AG04450 (cell line): ENCODE measurements at places on chromosomes 2 and 18. TPM values are rescaled to one million over a fixed set of nuclear protein-coding genes. Genes with fewer than 3 reads are reported as not detected.

DNA sequence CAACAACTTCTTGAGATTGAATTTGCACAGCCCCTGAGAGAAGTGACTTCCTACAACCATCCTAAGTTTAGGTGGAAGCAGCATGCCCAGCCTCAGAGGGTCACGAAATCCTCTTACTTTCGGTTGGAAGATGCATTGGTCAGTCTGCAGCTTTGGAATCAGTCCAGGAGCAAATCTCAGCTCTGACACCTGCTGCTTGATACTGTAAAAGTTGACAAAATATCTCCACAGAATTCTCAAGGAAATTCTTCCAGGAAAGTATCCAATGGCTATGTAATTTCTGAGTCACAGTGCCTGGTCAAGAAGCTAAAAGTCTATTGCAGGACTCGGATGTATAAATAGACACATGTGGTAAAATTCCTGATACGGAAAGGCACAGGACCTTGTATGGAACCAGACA is 414.5 kb upstream of the GYPC start:
- no peak for DNase-seq

- DNase-seq: no peak
Measured at GRCh38 chr2:44940732-44941464, 604 bp upstream of the SIX3 start.

UGGT1 gene
- polyA plus RNA-seq: 49.7 and 61.4 TPM in 2 replicates

EVX2 gene
- polyA plus RNA-seq: not detected in 2 replicates

GRCh38 chr2:222846003-222846402 is 14.8 kb upstream of the ACSL3 start:
- DNase-seq: no peak

- DNase-seq: no peak
Measured at GRCh38 chr18:58103339-58103985, 59.4 kb downstream of the NEDD4L start.
